ENCODE measurements at places on chromosomes 5 and 9.

DNA sequence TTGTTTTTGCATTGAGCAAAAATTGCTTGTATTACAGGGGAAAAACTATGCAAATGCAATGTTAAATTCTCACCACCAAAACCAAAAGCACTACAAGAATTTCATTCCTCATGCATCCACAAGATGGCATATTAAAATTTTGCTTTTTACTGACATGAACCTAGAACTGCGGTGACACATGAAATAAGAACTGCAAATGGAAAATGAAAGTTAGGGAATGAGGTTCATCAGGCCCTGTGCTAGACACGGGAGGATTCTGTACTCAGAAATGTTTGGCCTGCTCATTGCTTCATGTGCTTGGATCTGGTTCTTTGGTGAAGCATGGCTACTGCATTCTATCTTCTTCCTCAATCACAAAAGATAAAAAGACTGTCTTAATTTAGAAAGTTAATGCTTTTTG lies 9.1 kb upstream of the RFK start:
- DNase-seq = no peak

- no peak for DNase-seq
Measured at GRCh38 chr9:124399323-124399967, 15.8 kb downstream of the PSMB7 start.

DNA sequence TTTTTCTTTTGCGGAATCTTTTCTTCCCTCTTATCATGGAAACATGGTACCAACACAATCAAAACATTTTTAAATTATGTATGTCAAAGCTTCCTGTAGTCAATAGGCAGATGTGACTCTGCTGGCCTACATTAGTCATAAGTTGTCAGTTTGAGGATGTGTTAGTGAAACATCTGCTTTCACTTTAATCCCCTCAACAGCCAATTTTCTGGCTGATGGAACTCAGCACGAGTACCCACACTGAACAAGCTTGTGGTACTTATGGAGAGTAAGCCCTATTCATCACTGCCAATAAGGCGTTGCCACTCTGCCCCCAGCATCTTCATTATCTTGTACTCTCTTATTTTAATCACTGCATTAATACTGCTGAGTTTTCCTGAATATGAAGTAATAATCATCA lies 1034.4 kb downstream of the CDH9 start:
- no peak for DNase-seq

DNA sequence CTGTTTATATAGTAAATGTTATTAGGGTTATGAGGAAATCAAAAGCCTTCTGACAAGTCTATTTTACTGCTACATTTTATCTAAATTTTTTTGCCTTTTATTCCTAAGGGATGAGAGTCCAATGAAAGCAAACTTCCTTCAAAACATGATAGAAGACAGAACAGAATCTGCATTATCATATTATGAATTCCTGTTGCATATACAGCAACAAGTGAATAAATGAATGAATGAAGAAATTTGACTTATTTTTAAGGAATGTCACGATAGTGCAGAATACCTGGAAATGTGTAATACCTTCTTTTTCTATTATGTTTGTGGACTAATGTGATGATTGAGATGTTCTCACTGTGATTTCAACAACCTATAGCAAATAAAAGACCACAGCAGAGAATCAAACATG lies 13.5 kb upstream of the CAMLG start:
- DNase-seq = no peak

GRCh38 chr9:105282870-105283621 lies 38.6 kb downstream of the SLC44A1 start:
- no peak for DNase-seq

GRCh38 chr5:40405230-40405629 lies 274.5 kb upstream of the PTGER4 start:
- DNase-seq = no peak

GRCh38 chr5:150589862-150590601 lies 50.4 kb upstream of the SYNPO start:
- no peak for DNase-seq

- no peak for DNase-seq
Measured at GRCh38 chr5:127602896-127603844, 45.7 kb upstream of the CTXN3 start.

GRCh38 chr9:137396227-137396626 lies 26.7 kb downstream of the EXD3 start:
- no peak for DNase-seq

DNA sequence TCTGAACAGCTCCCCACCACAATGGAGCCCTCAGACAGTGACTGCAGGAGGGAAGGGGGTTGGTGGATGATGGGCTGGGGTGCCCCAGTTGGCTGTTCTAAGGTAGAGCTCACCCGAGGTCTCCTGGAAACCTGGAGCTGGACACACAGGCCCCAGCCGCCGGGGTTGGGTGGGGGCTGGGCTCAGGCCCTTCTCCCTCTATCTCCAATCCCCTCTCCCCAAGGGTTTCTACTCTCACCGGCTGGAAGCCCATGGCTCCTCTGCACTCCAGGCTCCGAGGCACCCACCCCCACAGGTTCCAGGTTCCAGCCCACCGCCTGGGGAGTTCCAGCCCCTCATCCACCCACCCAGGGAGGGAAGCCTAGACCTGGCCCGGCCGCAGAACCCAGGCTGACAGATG lies 766 bp downstream of the NR5A1 start:
- no peak for DNase-seq

DNA sequence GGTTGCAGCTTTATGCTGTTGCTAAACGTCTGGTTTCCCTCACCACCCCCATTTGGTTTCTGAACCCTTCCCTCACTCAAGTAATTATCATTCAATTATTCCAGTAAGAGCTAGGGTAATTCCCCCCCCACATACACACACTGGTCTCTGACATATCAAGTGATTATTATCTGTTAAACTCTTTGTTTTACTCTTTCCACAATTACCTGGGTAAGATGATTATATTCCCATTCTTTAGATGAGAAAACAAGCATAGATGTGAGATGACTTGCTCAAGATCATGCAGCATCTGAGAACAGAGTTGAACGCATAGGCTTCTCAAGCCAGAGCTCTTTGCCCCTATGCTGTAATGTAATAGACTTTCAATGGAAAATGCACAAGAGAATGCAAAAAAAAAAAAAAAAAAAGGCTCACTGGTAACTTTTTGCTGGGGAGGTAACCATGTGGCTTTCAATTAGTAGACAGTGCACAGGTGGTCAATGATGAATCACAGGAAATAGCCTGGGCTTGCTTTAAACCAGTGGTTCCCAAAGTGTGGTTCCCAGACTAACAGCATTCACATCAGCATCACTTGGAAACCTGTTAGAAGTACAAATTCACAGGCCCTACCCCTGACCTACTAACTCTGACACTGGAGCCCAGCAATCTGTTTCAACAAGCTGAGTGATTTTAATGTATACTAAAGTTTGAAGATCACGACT lies 87.6 kb downstream of the PIK3R1 start:
- DNase-seq = no peak

DNA sequence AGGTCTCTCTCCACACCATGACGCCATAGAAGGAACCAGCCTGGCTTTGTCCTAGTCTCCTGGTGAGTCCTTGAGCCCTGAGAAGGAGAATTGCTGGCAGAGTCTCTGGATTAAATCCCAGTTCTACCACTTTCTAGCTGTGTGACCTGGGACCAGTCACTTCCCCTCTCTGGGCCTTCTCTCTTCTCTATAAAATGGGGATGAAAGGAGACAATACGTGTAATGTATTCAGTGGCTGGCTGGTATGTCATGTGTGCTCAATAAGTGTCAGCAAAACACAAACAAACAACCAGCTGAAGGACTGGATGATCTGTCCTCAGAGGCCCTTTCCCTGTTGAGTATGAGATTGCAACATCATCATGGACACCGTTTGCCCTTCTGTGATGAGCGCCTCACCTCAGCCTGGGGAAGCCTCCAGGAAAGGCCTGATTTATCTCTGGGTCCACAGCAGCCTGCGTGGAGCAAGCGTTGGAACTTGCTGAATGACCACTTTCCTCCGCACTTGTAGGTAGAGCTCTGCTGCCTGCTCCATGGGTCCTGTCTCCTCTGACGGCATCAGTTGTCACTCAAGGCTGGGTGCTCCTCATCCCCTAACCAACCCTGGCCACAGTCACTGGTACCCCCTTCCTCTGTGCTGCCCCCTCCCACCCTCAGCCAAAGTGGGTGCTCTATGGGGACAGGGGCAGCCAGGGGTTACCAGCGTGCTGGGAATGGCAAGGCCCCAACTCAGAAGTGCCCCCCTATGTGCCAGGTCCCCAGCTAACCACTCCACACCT lies 3.6 kb upstream of the NR5A1 start:
- no peak for DNase-seq

DNA sequence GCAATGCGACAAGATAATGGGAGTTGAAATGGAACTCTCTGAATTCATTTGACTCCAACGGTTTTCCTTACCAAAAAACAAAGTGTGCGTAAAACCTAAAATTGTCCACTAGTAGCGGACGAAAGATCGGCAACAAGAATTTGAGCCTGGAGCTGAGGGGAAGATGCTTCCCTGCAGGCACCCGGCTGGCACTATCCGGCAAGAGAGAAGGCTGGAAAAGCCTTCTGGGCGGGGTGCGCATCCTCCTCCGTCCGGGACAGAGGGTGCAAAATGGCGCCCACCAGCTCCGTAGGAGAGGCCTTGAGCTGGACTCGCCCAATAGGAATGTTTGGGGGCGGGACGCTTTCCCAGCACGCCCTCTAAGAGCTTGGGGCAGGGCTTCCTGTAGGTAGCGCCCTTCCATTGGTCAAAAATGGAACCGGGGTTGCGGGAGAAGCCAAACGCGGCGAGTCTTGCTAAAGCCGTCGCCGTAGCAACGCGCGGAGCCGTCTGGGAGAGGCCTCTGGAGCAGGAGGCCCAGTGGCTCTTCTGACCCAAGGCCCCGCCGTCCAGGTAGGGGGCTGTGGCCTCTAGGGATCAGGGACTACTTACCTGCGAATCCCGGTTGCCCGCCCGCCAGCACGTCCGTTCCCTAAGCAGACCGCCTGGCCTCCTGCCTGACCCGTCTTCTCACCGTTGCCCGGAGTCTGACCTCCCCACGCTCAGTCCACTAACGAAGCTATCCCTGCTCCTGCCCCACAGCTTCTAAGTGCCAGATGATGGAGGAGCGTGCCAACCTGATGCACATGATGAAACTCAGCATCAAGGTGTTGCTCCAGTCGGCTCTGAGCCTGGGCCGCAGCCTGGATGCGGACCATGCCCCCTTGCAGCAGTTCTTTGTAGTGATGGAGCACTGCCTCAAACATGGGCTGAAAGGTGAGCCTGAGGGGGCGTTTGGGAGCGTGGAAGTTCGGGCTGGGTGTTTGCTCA lies 9.2 kb downstream of the RUFY1 start:
- peak; percentile 92 for DNase-seq

DNA sequence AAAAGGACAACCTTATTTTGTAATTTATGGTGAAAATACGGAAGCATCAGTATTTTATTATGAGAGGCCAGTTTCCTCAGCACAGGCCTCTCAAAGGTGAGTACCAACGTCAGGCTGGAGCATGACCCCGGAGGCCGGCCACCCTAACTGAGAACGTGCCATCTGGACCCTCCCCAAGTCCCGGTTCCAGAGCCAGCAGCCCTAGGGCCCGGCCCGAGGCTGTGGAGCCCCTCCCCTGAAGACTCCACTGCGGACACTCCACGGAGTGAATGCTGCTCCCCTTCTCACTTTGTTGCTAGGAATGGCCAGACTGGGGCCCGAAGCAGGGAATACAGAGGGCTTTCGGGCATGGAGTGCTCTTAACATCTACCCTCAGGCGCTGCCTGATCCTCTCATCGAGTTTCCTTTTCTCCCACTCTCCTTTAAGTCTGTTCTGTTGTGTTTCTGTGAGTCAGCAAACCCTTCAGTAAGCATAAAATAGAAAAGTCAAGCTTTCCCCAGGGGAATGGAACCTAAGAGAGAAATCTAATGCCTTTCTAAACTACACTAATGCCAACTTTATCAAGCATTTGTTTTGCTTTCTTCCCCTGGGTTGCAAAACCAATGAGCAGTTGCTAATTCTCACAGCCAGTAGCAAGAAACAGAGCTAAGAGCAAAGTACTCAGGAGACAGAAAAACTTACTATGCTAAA lies 4.5 kb downstream of the BRD9 start:
- no peak for DNase-seq

DNA sequence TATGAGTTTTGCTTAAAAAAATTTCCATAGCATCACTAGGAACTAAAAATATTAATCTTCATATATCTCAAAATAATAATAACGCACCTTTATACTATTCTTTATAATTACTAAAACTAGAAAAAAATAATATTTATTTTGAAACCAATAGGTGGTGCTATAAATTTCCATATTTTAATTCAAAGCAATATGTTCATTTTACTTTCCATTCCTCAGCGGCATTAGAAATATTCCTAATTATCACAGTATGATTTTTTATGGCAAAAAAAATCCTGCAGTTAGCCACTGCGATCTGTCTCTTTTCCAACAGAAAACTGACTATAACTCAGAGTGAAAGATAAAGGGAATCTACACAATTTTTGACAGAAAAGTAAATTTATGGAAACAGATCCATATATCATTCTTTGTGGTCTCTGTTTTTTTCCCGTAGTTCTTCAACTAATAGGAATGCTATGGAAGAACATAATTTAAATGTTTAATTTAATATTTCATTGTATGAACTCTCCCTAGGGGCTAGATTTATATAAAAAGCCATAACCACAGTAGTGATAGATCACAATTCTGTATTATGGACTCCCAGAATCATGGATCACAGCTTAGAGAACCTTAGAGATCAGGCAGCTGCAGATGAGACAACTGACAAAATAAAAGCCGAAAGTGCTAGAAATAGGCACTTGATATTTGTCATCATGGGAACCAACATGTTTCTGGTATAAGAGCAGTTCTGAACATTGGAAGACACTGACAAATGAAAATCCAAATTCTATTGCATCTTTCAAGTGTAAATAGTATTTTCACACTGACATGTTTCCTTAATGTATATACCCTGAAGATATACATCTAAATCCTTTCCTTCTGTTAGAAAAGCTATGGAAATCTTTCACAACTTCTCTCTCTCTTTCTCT lies 167.7 kb upstream of the MPDZ start:
- peak; percentile 21 for DNase-seq

DNA sequence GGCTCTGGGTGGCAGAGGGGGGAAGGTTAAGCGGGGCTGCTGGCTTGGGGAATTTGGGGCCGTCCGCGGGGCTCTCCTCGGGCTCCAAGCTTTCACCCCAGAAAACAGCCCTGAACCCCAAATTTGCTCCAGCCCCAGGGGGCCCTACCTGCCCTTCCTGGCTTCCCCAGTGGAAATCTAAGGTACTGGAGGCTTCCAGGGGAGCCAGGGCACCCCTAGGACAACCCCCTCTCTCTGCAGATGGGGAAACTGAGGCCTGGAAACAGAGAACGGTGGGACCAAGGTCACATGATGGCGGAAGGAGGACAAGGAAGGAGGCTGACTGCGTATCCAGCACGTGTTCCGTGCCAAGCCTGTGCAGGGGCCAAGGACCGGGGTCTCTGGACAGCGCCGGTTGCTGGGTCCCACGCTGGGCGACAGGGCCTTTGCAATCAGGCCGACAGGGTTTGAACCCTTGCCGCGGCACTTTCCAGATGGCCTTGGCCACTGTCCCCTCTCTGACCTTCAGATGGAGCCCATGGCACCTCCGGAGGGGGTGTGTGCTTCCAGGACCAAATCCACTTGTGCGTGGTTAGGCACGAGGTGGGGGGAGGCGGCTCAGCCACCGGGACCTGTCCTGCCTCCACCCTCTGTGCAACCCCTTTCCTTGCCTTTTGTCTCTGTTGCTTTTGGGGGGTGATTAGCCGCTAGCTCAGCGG lies 183.1 kb downstream of the C9orf50 start:
- no peak for DNase-seq
